NCI-H2227 treated with DMSO at 0.1 percent for 48 hours (cell line): ENCODE measurements at places on chromosomes 5 and 9.

GRCh38 chr5:53956196-53956595 is 354.2 kb downstream of the ARL15 start:
- no peak for DNase-seq

DNA sequence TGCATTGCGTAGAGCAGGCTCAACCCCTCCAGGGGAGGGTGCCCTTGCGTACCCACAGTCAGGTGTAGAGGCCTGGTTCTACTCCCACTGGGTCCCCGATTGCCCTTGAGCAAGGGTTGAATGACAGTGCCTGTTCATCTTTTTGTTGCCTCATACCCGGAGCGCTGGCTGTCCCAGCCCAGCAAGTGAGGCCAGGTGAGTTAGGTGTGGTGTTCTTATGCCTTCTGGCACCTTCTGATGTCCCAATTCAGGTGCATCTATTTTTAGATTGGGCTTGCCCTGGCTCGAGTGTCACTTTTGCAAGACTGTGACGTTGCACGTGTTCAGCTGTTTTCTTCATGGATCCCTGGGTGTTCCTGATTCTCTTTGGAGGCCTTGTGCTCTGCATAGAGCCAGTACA is 257.8 kb downstream of the GOLPH3 start:
- no peak for DNase-seq

GRCh38 chr5:168312606-168313295 is 21.3 kb downstream of the WWC1 start:
- no peak for DNase-seq

DNA sequence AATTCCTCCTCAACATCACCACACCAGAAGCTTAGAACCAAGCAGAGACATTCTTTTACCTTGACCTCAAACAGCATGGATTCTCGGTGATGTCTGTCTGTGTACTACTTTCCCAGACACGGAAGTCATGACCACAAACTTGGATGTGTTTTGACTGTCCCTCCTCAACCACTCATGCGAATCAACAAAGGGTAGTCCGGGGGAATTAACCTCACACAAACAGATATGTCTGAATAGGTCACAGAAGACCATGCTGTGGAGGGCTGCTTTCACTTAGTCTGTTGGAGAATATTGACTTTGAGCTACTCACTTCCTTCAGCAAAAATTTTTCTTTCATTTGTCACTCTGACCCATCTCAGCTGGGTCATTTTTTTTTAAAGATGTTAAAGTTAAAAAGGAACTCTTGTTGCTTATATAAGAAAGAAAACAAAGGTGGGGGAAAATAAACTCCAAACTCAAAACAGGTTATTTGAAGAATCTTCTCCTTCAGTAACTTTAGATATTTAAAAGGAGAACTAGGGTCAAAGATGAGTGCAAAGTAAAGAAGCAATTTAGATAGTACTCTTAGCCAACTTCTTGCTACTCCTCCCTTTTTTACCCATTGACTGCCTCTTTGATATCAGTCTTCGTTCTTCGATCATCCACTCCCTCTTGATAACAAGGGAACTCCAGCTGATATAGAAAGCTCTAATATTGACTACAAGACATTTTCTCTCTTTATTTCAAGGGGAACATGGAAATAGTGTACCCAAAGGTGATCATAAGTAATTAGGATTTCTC is 343.4 kb upstream of the CDH6 start:
- no peak for DNase-seq

- DNase-seq: no peak
Observed at GRCh38 chr5:27387535-27388073, 349.2 kb upstream of the CDH9 start.

DNA sequence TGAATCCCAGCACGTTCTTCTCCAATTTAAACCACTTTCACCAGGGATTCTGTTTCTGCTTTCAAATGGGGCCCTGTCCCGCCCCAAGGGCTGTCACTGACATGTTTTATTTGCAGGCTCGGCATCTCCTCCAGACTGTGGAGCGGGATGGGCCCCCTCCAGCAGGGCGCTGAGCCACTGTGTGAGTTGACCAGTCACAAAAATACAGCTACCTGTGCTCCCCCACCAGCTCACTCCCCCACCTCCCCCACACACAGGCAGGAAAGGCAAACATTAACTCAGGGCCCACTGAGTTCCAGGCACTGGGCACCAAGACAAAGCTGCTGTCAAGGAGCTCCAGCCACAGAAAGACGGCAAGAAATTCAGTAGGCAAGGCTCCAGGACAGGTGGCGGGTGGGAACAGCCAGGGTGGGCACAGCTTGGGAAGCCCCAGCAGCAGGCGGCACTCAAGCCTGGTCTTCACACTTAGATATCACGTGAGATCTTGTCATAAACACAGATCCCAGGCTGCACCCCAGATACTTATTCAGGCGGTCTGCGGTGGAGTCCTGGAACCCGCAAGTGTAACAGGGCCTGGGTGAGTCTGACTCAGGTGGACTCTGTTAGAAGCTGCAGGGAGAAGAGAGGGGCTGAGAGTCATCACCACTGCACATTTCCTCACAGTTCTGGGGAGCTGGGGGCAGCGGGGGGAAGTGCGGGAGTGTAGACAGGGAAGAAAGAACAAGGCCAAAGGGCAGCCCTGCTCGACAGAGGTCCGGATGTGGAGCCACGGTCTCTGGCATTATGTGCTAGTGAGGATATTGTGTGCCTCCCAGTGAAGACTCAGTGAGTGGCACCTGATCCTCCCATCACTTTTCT is 44.7 kb downstream of the OR2V1 start:
- no peak for DNase-seq

DNA sequence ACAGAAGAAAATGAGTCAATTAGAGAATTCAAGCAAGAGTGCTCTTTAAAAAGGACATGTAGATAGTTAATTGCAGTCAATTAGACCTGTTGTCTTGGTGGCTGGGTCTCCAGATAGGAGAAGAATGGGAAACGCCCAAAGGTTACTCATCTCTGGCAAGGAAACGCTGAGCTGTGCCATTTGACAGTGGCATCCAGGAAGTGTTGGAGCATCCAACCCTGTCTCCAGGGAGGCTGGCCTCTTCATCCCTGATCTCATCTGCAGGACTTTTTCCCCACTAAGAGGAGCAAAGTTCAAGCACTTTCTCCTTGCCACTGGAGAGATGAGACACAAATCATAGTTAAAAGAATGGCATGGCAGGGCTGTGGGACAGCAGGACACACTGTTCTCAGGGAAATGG is 111.7 kb upstream of the MSX2 start:
- peak; percentile 15 for DNase-seq

GRCh38 chr5:171355302-171355724 is 32.3 kb upstream of the NPM1 start:
- DNase-seq: no peak

DNA sequence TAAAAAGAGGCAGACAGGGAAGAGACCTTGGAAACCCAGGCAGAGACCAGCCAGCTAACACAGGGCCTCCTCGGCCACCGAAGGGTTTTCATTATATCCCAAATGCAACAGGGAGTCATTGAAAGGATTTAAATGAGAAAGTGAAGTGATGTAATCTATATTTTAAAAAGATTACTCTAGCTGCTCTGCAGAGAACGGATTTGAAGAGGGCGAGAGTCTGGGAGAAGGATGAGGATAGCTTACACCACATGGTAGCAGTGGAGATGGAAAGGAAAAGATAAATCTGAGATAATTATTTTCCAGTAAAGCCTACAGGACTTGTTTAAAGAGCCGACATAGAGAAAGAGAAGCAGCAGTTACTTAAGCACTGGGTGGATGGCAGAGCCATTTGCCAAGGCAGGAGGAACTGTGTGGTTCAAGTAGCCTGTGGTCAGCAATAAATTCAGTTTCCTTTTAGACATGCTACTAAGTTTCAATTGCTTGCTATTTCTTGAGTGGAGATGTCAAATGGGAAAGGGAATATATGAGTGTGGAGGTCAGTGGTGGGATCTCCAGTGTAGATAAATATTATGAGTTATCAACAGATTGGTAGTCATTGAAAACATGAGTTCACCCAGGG is 9.3 kb downstream of the FBN2 start:
- no peak for DNase-seq

GRCh38 chr5:56421246-56422075 is 188.3 kb upstream of the ANKRD55 start:
- DNase-seq: no peak
